Thymus (tissue), 14 donors: ENCODE measurements at places on chromosomes 5 and 9.

- no peak for DNase-seq
These were observed 1004.1 kb upstream of the EDIL3 start for GRCh38 chr5:85388770-85389169.

DNA sequence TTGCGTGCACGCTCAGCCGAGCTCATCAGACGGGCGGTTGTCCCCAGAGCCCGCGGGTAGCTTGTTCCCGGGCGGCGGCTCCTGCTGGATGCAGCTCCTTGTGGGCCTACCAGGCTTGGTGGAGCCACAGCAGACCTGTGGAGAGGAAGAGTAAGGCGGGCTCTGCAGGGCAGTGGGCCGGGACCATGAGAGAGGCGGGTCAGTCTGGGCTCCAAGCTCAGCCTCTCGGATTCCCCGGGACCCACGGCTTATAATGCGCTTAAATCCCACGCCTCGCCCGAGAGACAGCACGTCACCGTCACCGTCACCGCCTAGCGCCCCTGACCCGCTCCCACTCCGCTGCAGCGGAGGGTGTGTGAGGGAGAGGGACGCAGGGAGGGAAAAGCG is 1.9 kb upstream of the ANKRD18A start:
- no peak for DNase-seq

DNA sequence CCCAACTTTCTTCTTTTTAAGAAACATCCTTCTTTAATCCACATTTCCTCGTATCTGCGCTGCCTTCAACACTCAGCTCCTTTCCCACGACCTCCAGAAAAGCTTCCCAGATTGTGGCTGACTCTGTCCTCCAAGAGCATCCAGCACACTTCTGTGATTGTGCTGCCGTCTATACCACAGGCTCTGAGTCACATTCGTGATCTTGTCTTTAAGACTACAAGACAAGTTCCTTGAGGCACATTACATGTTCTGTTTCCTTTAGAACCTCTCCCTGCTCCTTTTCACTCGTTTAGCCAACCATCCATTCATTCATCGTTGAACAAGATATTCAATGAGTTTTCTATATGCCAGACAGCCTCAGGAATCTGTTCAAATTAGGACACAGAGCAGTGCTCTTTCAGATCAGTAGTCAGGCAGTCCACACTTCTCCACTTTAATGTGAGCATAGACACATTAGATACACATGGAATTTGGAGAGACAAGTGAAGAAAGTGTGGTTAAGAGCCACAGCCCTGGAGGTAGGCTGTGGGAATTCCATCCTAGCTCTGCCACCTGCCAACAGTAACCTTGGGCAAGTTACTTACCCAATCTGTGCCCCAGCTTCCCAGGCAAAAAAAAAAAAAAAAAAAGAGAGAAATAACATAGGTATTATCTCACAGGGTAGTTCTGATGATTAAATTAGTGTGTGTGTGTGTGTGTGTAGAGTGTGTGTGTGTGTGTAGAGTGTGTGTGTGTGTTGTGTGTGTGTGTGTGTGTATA is 18.9 kb downstream of the WHRN start:
- no peak for DNase-seq

DNA sequence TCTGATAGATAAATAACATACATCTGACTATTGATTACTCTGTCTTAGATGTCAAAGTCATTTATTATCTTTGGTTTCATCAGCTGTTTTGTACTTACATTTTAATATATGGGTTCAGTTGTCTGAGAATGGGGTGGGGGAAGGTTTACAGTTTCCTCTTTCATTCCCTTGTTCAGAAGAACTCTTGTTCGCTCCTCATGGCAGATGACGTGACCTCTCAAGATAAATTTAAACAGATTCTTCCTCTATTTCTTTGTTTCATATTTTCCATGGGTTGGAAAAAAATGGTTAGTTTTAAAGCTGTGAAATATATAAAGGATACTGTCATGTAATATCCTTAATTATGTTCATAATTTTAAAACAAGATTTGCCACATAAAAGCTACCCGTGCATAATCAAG is 61.4 kb downstream of the TSSK1B start:
- no peak for DNase-seq

- no peak for DNase-seq
These were observed 330.3 kb downstream of the MLLT3 start for GRCh38 chr9:20292002-20292401.

- no peak for DNase-seq
These were observed 234.3 kb downstream of the FANCC start for GRCh38 chr9:95083086-95083768.

DNA sequence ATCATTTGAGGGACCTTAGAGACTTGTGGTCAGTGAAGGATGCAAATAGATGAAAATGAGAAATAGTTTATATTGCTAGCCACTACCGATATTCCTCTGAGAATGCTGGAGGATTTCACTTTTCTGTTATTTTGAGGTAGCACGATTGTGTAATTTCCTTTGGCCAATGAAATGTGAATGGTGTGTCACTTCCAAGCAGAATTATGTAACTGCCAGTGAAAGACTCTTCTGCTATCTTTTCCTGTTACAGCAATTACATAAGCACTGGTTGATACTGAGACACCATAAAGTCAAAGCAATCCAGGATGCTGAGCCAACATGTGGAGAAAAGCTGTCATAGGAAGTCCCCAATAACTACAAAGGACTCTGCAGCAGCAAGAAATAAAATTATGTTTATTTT is 3.6 kb upstream of the PCDHA2 start:
- no peak for DNase-seq

DNA sequence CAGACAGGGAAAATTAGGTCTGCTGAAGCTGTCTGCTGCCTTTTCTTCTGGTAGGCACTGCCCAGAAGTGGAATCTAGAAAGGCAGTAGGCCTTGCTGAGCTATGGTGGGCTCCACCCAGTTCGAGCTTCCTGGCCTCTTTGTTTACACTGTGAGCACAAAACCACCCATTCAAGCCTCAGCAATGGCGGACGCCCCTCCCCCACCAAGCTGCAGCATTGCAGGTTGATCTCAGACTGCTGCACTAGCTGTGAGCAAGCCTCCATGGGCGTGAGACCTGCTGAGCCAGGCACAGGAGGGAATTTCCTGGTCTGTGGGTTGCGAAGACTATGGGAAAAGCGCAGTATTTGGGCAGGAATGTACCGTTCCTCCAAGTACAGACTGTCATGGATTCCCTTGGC is 18.5 kb downstream of the AGTPBP1 start:
- peak; percentile 73 for DNase-seq
